ENCODE measurements at places on chromosomes 13 and 19.
A peak's percentile ranks its signal among the peaks of the same experiment; 100 is the strongest.

DNA sequence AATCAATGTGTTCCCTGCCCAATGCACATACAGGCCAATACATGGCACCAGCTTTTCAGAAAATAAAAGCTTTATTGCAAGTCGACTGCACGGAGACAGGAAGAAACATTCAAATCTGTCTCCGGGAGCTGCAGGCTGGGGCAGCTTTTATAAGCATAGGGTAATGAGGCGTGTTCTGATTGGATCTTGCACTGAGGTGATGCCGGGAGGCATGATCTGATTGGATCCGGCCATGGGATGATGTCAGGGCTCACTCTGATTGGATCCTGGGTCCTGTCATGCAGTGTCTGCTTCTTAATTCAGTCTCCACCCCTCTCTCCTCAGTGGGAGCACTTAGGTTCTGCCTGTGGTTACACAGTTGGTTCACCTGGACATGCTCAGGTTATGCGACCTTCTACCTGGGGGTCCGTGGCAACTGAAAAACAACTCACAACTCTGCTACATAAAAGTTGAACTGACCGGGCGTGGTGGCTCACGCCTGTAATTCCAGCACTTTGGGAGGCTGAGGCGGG, 11.8 kb upstream of the FBN3 start:
- no peak for DNase-seq

DNA sequence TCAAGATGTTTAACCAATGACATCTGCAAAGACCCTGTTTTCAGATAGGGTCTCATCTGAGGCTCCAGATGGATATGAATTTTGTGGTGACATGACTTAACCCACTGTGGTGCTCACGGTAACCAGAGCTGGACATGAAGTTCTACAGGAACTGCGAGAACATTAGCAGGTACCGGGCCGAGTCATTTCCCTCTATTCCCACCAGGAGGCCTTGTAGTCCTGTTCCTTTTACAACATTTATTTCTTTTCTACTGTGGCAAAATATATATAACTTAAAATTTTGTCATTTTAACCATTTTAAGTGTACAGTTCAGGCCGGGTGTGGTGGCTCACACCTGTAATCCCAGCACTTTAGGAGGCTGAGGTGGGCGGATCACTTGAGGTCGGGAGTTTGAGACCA, 7.6 kb upstream of the TSPAN16 start:
- DNase-seq, result no peak

DNA sequence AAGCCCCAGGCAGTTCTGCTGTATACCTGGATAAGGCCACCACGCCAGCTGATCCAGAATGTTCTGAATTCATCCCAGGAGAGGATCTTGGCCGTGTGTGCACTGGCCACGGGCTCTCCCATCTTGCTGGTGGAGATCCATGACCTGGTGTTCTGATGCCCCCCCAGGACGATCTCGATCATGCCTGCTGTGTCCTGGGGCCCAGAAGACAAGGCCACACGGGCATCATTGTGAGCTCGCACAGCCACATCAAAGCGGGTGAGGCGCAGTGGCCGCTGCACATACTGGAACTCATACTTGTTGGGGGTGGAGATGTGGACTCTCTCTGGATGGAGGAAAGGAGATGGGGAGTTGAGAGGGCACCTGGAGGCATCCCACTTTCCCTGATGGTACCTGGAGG, 40.1 kb downstream of the F2RL3 start:
- no peak for DNase-seq

- peak; percentile 20 for DNase-seq
These were observed 155.3 kb downstream of the KCNRG start for GRCh38 chr13:50170447-50171037.

- no peak for DNase-seq
These were observed 12.2 kb downstream of the PLEKHJ1 start for GRCh38 chr19:2223959-2224358.

GRCh38 chr13:33933810-33934209, 115.9 kb downstream of the RFC3 start:
- no peak for DNase-seq

DNA sequence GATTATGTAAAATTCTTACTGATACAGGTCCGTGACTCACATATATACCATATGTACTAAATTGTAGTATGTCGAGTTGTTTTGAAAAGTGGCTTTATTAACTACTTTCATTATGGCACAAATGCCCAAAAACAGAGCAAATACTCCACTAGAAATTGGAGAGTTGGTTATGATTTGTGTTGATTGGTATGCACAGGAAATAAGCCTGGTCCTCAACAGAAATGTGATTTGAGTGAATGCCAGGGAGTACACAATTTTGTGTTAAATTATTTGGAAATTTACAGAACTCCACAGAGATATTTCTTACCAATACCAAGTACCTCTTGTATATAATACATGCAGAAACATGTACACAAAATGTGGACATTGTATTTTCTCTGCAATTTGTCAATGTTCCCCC, 676.7 kb downstream of the PCDH9 start:
- DNase-seq, result no peak

- DNase-seq, result peak; percentile 87
These were observed 196.1 kb upstream of the MAB21L1 start for GRCh38 chr13:35672611-35673010.

DNA sequence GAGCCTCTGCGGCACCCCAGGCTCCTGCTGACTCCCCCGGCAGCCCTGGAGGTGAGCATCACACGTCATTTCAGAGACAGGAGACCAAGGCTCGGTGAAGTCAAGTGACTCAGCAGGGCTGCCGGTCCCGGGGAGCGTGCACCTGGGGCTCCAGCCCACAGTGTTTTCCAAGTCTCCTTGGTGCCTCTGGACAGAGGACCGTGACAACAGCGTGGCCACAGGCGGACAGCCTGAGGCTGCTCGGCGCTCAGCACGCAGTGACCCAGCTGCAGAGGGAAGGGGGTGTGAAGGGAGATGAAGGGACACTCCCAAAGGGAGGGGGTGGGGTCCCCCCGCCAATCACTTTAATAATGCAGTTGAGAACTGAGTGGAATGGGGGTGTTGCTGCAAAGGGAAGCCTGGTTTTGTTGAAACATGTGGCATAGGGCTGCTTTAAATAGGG, 17.5 kb upstream of the ASPDH start:
- no peak for DNase-seq

- no peak for DNase-seq
These were observed 2.1 kb downstream of the SARS2 start for GRCh38 chr19:38928391-38929001.

- DNase-seq, result no peak
These were observed 107.6 kb downstream of the ZIC5 start for GRCh38 chr13:99863789-99864626.

- no peak for DNase-seq
These were observed 153.5 kb downstream of the KCNRG start for GRCh38 chr13:50168786-50169185.

- DNase-seq, result no peak
These were observed 42.9 kb downstream of the C13orf46 start for GRCh38 chr13:113930671-113931637.

DNA sequence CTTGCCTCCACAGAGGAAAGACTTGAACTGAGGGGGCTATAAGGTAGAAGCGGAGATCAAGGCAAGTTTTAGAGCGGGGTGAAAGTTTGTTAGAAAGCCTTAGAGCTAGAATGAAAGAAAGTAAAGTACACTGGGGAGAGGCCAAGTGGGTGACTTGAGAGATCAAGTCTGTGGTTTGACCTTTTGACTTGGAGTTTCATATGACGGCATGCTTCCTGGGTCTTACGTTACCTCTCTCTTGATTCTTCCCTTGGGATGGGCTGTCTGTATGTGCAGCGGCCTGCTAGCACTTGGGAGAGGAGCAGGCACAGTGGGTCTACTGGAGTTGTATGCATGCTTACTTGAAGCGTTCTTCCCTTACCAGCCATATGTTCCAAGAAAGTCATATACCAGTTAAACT, 1768.5 kb downstream of the PCDH9 start:
- no peak for DNase-seq

GRCh38 chr19:13859361-13859880, 17.5 kb upstream of the NANOS3 start:
- no peak for DNase-seq

GRCh38 chr13:24500977-24501376, 11.6 kb downstream of the PARP4 start:
- peak; percentile 37 for DNase-seq

- DNase-seq, result no peak
These were observed 5.8 kb upstream of the MKNK2 start for GRCh38 chr19:2056837-2057192.

- DNase-seq, result no peak
These were observed 81.4 kb upstream of the GPC6 start for GRCh38 chr13:93145199-93145598.

GRCh38 chr13:71935166-71935840, 68.3 kb upstream of the DACH1 start:
- no peak for DNase-seq

DNA sequence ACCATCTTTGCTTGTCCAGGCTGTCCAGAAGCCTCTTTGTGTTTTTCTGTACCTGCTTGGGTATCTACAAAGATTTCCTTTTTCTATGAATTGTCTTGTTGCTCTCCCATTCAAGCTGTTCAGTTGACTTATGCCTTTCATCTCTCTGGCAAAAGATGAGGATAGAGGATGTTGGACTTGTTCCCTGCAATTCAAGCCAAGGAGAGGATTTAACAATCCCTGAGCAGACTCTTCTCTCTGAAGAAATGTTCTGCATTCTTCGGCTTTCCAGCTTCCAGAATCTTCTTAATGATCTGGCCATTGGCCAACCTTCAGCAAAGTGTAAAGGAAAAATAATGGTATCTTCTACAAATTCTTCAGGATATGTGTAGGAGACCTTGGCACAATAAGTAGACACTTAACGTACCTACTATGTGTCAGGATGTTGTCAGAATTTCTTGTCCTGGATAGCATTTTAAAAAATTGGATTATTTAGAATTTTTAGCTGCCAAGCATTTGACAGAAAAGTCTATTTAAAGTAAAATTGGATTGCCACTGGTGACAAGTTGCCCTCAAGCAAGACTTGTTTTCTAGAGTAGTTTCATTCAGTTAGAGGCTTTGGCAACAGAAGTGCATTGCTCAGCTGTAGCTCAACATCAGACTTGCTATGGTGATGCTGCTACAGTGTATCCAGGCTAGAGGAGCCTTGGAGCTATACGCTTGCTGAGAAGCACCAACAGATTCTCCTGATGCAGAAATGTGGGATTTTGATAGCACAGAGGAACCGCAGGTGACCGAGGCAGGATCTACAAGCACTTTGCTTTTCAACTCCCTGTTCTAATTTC, 455.7 kb downstream of the SUCLA2 start:
- DNase-seq, result no peak

DNA sequence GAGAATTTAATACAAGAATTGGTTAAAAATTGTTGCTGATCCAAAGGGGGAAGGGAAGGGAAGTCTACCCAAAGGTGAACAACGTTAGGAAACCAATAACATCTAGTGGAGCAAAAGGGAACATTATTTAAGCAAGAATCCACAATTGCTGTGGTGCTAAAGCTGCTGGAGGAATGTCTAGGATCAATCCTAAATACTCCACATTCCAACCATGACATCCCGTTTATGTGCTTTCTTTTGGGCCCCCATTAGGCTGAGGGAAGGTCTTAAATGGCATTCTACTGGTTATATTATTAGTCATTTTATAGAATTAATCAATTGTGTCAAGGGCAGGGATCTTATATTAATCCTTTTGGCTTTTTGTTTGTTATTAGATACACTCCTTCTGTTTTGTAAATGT, 39.9 kb upstream of the VWA8 start:
- no peak for DNase-seq

GRCh38 chr13:31798189-31798588, 58.9 kb downstream of the RXFP2 start:
- DNase-seq, result no peak

- DNase-seq, result peak; percentile 35
These were observed 11.6 kb upstream of the ARL11 start for GRCh38 chr13:49616676-49617065.

GRCh38 chr19:50501186-50501567, 9.8 kb downstream of the JOSD2 start:
- DNase-seq, result no peak
